ENCODE measurements at places on chromosomes 3 and 15.

DNA sequence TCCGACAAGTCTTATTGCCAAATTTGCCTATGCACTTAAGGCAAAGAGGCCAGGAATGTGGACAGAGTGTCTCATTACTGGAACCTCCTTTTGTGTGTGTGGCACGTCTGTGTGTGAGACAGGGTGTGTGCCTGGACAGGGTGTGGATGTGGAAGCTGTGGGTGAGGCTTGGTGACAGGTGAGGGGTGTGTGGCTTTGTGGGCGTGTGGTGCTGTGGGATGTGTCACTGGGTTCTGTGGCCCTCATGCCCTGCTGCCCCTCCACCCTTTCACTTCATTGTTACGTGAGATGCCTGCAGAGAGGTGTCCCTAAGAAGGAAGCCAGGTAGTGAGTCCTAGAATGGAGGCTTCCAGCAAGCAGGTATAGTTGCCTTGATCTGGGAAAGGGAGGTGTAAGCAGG is 244.0 kb upstream of the CHRNA7 start:
- DNase-seq, result no peak

- no peak for DNase-seq
These were observed 395 bp downstream of the ZFAND6 start for GRCh38 chr15:80059786-80060355.

DNA sequence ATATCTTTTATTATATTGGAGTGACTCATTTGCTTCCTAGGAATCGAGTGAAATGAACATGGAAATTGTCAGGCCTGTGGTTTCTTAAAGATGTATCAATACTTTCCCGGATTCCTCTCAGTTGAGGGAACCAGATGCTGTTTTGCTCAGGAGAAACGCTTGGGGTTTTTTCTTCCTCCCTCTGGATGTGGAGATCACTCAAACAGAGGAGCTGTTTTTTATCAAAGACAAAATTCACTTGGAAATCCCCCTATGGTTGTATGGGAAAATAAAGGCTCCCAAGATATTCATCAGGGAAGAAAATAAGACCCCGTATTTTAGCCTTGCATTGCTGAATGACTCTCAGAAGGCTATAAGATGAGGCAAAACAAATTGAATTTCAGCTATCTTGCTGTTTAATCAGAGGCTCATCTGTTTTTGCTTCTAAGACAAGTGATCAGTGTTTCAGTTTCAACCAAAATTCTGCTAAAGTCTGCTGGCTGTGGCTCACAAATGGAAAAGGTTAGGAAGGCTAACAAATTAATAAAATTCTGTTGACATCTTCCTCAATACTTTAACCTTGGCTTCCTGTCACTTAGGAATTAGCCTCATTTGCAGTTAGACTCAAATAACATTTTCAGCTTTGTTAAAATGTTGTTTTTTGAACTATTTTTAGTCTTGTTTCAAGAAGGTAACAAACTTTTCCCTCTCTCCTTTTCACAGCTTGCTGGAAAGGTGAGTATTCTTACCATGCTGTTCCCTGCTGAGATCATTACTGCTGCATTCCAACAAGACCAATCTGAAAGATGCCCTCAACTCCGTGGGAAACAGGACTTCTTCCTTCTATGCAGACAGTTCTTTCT is 83.6 kb downstream of the COL6A5 start:
- no peak for DNase-seq

GRCh38 chr15:72201391-72201921 is 3.9 kb upstream of the GRAMD2A start:
- no peak for DNase-seq

- DNase-seq, result no peak
These were observed 18.6 kb downstream of the NDUFB4 start for GRCh38 chr3:120614765-120615164.

DNA sequence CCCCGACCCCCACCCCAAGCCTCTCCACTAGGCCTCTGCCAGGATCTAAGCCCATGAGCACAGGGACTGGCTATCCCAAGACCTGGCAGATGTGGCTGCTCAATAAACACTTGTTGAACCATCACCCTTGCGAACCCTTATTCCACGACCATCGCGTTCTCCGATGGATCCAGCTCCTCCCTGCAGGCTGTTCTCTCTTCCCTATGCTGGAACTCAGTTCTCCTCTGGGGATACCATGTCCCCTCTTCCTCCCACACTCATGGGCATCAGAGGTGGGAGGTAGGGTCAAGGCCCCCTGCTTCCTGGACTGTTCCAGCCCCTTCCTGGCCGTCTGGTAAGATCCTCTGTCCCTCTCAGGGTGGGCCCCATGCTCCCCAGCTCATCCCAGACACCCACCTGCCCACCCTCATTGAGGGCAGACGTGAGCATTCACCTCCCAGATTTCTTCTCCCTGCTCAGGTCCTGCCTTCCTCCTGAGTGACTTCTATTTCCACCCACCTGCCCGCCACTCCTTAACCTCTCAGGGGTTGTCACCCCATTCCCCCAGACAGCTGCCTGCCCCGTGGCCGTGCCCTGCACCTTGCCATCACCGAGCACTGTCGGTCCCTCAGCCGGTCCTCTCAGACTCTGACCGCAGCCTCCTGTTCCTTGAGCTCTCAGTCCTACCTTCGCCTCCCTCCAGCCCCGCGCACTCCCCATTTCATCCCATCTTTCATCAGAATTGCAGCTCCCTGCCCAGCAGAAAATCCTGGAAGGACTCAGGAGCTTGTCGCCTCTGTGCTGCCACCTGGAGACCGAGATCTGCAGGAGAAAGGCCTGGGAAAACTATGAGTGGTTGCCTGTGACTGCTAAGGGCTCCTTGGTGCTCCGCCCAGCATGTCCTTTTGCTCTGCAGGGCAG is 42.0 kb downstream of the PML start:
- DNase-seq, result no peak

DNA sequence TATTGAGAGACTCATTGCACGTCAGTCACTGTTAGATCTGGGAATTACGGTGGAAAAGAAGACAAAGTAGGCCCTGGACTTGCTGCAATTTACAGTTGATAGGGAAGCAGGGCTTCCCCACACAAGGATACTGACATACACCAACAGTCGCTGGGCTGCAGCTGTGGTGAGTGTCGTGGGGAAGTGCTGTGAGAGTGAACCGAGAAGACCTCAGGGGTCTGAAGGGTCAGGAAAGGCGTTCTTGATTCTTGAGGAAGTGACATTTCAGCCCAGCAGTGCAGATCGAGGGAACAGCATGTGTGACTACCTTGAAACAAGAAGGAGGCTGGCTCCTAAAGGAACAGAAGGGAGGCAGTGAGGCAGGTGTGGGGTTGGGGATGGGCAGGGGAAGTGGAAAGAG is 22.5 kb downstream of the MYZAP start:
- no peak for DNase-seq

- no peak for DNase-seq
These were observed 277.5 kb upstream of the P2RY1 start for GRCh38 chr3:152557302-152557999.

DNA sequence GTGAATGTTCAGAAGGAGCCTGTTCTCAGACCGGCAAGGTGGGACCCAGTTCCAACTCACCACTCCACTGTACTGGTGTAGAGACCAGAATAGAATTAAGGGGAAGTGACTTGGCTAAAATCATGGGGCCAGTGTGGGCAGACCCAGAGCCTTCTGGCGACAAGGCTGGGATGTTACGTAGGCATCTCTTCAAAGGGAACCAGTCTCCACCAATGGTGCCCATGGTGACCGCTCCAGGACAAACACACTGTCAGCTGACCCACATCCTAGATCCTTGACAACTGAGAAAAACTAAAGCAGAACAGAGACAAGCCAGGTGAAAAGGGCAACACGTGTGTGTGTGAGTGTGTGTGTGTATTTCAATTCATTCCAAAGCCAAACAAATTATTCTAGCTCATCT is 321.7 kb upstream of the FRG2C start:
- no peak for DNase-seq

GRCh38 chr3:3631114-3631513 is 168.1 kb upstream of the LRRN1 start:
- no peak for DNase-seq

- no peak for DNase-seq
These were observed 4.8 kb downstream of the TNFAIP8L3 start for GRCh38 chr15:51089699-51090453.

DNA sequence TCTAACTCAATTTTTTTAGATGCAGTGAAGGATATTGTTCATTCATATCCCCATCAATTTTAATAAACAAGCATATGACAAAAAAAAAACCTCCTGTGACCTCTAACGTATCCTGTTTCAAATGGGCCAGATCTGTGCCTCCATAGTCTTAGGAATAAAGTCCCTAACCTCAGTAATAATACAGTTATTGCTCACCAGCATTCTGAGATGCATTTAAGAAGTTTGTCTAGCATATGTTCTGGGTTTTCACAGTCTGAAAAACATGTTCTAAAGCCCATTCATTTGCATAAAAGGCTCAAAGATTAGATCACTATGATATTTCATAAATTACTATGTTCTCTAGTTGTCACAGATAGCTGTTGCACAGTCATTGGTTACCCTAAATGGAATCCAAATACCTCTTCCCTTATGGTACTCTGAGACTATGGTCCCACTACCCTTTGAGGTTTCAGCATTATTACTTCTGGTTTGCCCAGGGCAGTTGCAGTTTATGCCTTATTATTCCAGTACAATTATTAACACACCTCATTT is 190.1 kb downstream of the ZIC4 start:
- DNase-seq, result no peak

GRCh38 chr15:56736308-56736707 is 3.0 kb upstream of the ZNF280D start:
- DNase-seq, result no peak

DNA sequence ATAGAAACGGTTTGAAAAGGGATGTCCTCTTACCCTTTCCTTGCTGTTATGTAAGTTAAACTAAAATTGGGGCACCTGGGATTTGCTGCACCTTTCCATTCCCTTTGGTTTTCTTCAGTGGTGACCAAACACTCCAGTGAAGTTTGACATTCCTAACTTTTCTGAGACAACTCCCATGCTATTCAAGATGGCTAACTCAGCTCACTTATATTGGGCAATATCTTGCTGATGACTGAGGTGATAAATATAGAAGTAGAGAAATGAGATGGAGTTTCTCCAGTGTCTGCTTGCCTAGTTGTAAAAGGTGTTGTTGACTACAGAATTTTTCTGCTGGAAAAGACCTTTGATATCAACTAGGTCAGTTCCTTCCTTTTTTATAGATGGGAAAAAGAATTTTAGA is 291.8 kb downstream of the GAP43 start:
- DNase-seq, result no peak

DNA sequence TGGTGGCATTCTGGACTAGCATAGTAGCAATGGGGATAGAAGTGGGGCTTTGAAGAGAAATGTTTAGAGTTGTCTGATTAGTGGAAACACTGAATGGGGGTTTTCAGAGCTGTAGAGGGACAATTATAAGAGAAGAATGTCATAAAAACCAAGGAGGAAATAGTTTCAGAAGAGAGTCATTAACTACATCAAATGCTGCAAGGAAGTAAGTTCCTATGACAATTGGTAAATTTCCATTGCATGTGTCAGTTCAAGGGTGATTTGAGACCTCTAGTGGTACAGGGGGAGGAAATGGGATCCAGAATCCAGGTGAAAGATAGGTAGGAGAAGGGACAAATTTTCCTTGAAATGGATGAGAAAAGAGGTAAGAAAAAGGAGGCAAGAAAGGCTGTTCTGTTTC is 68.3 kb upstream of the TBC1D5 start:
- no peak for DNase-seq

- DNase-seq, result no peak
These were observed 482.5 kb downstream of the FOXP1 start for GRCh38 chr3:71101014-71101413.

DNA sequence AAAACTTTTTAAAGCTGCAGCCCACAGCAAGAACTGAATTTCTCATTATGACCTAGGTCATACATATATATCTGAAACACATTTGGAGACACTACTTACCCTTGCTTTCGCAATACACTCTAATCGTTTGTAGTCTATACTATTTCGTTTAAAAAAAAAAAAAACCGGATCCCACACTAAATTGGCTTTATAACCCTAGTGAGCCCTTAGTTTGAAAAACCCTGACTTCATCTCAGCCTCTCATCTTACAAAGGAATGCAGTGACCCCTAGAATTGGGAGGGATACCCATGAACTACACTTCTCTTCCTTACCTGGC is 4.2 kb downstream of the RARRES1 start:
- DNase-seq, result no peak

DNA sequence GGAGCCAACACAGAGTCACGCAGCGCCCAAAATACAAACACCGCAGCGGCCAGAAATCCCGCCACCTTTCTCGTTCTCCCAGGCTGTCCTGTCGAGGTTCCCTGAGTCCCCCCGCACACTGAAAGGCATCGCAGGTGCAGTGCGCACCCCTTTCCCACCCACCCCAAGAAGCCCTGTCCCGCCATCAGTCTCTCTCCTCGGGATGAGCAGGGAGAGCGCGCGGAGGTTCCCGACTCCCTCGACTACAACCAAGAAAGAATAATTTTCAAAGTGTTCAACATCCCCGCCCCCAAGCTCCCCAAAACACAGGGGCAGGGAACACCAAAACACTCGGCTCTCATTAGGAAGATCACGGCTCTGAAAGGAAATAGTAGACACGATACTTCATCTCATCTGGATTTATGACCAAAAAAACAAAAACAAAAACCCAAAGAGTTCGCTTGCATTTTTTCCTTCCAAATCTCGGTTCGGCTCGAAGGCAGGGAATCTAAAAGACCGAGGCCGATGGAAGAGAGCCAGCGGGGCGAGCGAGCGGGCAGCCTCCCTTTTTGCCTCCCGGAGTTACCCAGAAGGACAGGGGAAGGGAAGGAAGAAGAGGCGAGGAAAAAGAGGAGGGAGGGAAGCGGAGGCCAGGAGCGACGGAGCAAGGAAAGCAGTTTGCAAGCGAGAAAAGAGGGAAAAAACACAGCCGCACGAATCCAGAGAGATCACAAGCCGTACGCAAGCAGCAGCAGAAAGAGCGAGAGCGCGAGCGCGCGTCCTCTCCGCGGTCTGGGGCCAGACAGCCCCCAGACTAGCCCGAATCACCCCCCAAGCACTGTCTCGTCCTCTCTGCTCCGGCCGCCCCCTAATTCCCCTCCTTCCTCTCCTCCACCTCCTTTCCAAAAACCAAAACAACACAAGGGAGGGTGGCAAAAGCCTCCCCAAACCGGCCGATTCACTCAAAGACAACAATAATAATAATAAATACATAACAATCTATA is 808 bp downstream of the BCL6 start:
- DNase-seq, result no peak

DNA sequence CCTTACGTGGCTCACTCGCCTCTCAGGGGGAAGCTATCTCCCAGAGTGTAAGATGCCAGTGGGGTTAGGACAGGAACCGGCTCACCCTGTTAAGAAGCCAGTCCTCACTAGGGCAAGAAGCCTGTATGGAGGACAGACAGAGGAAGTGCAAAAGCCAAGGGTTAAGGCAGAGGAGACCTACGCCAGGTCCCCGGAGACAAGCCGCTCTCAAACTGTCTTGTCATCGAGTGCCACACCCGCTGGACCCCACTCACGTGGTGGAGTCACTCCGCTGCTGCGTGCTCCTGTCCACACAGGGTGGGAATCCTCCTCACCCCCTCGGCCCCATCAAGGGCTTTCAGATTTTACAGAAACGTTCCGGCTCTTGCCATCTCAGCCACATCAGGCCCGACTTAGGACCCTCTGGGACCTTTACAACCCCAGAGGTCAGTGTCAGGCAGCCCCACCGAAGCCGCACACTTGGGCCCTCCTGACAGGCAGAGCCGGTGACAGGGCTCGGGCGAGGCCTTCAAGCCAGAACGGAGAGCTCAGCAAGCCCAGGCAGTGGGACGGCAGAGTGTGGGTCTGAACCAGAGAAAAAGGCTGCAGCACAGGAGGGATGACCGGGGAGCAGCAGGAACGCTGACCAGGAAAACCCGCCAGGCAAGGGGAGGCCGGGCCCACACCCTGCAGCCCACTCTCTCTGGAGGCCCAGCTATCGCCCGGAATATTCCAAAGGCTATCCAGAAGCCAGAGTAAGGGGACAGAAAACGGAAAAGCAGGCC is 61.7 kb downstream of the XXYLT1 start:
- DNase-seq, result no peak

Measured in CD4-positive, alpha-beta T cell (primary cell).